Activated CD8-positive, alpha-beta memory T cell treated with anti-CD3 and anti-CD28 coated beads for 24 hours (primary cell): ENCODE measurements at places on chromosomes 2 and 18.

DNA sequence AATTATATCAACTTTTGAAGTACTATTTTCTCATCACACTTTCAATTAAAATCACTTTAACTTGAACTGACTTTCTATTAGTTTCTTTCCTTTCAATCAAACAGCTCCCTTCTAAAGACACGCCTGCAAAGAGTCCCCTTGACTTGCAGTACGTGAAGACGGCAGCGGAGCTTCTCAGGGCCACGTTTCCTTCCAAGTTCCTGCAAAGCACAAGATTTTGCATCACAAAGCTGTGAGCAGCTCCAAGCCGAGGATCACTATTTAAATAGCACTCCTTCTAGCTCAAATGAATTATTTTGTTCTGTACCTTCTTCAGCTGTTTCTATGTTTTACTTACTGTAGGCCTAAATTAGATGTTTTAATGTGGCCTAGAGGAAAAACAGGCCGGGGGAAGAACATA lies 30.8 kb downstream of the SH3YL1 start:
- no peak for DNase-seq

- DNase-seq, result no peak
Observed at GRCh38 chr2:10316336-10316735, 13.6 kb downstream of the HPCAL1 start.

- no peak for DNase-seq
Observed at GRCh38 chr2:60512062-60512622, 41.3 kb downstream of the BCL11A start.

- no peak for DNase-seq
Observed at GRCh38 chr2:64462940-64463700, 9.2 kb downstream of the LGALSL start.

DNA sequence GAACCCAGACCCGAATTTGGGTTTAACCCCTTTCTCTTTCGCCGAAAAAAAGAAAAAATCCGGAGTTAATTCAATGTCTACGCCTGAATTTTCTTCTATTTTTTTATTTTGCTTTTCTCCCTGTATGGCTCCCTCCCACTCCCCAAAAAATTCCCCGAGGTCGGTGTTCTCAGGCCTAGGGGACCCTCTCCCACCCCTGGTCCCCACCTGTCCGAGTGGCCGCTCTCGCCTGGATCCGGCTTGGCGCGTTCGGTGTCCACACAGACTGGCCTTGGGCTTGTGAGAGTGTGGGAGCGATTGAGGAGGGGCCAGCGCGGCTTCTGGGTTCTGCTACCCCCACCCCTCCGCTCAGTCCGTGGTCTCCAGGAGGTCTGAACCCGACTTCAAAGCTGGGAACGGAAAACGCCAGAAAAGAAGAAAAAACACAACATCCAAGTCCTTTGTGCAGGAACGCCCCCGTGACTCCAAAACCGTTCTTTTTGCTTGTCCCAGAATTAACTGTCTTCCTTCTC lies 5.7 kb upstream of the EN1 start:
- no peak for DNase-seq

DNA sequence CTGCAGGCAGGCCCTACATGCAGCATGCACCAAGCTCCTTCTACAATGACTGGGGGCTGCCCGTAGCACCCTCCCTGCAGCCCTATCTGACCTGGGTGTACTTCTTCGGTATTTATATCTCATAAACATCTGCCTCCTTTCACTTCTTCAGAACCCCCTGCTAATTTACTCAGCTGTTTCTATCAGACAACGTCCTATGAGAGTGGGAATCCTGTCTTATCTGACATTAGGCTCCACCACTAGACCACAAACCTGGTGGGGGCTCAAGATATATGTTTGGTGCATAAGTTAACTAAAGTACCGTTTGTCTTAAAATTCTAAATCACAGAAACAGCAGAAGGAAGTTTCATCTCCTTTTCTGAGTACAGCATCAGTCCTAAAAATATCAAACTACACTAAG lies 10.6 kb downstream of the HSBP1L1 start:
- DNase-seq, result no peak

DNA sequence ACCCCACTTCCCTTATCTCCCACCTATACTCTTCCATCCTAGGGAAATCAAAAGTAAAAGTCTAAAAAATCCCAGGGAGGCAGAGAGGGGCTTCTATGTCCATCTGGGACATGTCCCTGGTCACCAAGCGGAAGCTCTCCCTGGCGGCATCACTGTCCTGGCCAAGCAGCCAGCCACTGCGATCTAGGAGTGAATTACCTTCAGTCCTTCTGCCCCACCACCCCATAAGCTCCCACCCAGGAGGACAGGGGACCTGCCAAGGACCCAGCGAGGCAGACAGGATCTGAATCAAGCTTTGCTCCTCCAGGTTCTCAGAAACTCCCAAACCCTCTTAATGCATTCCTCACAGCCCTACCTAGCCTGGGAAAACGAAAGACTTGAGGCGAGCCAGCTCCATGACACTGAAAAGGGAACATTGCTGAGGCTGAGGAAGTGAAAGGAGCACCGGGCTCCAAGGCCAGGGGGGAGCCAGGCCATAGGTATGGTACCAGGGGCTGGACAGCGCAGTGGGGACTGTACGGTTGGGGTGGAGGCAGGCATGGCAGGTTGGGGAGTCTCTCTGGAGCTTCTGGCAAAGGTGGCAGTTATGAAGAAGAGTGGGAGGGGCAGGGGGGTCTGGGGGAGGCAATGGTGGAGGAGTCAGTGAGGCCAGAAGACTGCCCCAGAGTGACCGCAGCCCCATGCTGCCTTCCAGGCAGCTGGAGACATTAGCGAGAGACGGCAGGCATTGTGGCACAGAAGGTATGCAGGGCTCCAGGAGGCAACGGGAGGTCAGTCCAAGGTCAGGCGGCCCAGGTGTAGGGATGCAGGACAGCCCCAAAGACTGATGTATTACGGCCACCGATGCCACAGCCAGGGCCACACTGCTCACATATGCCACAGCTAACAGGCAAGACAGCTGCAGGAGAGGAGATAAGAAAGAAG lies 2.7 kb upstream of the SLC23A3 start:
- DNase-seq, result no peak

DNA sequence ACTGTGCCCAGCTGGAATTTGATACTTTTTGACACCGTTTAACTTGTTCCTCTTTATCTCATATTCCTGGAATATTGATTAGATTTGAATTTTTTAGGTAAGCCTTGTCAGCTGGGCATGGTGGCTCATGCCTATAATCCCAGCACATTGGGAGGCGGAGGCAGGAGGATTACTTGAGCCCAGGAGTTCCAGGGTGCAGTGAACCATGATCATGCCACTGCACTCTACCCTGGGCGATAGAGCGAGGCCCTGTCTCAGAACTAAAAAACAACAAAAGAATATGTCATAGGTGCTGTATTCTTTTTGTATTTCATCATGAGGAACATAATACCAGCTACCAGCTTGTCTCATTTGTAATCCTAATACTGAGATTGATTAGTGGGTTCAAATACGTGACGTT lies 90.3 kb downstream of the ZNF532 start:
- DNase-seq, result no peak

- no peak for DNase-seq
Observed at GRCh38 chr18:31057051-31057450, 14.5 kb upstream of the DSC3 start.

GRCh38 chr2:147331790-147332419 lies 512.9 kb upstream of the ACVR2A start:
- no peak for DNase-seq

DNA sequence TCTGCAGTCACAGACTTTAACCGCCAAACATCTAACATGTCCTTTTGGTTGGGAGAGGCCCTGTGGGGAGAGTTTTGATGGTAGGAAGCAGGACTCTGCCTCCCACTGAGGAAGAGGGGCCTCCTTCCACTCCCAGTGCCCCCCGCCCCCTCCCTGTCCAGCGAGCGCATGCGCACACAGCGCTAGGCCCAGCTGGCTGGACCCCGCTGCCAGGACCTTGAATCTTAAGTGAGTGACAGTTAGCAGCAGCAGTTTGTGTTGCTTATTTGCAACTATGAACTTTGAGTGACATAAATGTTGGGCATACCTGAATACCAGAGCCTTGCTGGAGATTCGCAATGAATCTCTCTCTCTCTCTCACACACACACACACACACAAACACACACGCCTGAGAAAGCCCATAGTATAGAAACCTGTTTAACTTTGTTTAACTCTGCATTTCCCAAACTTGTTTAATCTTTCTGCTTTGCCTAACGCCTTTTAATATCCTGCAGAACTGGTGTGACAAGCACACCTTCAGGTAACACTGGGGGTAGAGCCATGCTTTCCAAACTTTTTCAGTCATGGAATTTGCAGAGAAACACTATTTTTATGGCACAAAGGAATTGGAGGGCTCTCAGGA lies 134.6 kb upstream of the SMAD2 start:
- no peak for DNase-seq

GRCh38 chr2:10923008-10923375 lies 11.3 kb downstream of the KCNF1 start:
- DNase-seq, result no peak

GRCh38 chr2:231452799-231453508 lies 11.3 kb downstream of the NCL start:
- peak; percentile 74 for DNase-seq

DNA sequence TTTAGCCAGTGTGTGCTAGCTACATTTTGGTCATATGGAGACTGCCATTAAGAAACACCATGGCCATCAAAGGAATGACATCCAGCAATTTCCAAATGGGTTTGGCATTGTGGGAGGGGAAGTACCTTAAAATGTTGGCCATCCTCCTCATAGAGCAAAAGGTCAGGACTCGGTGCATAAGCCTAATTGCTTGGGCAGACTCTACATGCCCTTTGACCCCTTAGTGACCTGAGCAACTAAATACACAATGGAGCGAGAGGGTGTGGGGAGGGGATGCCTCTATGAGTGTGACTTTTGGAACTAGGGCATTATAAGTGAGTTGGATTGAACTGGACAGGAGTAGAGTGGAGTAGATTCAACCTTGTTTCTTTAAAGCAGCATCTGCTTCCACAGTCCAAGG lies 44.9 kb downstream of the NRP2 start:
- no peak for DNase-seq

- DNase-seq, result no peak
Observed at GRCh38 chr2:28382755-28383154, 9.9 kb upstream of the FOSL2 start.

DNA sequence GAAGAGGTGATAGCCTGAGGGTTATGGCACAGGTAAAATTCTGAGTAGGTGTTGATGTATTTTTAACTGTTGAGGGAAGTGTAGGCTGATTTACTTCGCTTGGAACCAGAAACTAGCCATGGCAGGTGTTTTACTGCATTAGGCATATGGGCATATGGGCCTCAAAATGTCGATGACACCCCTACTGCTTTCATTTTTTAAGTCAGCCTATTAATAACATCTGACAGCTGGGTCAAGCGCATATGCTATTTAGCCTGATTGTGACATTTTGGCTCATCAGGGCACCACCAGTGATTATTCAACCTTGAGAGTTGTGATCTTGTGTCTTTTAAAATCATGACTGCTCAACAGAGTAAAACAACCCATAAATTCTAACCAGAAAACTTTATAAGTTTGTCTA lies 1396.9 kb upstream of the NXPH2 start:
- no peak for DNase-seq

GRCh38 chr2:61268249-61268648 lies 106.3 kb downstream of the C2orf74 start:
- DNase-seq, result no peak

DNA sequence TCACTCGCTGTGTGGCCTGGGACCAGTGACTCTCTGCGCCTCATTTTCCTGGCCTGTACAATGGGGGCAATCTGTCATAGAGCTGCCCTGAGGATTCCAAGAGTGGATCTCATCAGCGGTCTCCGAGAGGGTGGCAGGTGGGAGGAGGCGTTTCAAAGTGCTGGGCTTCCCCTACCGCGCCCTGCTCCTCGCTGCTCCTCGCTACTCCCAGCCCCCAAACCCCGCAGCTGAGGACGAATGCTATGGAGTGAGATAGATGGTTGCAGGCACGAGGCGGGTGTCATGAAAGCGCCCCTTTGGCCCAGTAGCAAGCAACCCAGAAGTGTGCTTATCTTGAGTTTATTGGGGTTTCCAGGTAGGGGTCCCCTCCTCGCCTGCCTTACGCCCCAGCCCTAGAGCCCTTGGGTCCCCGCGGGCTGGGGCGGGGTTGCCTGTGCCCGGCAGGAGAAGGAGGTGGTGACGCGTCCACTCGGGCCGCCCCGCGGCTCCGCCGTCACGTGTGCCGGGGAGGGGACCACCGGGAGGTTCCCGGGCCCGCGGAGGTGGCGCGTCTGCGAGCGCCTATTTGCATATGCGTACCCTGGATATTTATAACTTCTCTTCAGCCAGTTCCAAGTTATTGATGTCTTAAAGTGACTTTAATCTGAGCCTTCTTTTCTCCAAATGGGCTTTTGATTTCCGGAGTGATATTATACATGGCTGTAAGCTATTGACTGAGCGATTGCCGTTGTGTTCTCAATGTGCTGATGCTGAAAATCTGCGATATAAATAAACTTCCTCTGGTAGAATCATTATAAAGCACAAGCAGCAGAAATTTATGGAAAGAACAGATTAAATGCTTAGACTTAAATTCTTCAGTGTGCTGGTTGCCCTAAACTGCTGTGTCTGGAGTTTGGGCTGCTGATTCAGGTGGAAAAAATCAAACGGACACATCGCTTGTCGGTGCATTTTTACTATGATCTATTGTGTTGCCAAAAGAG lies 263.7 kb downstream of the ATAD2B start:
- no peak for DNase-seq
